ENCODE measurements at places on chromosomes 3 and 15.

GRCh38 chr3:28053759-28054158 lies 187.7 kb upstream of the CMC1 start:
- peak; percentile 33 for DNase-seq

GRCh38 chr3:98333989-98334606 lies 19.6 kb upstream of the OR5K4 start:
- DNase-seq, result no peak

DNA sequence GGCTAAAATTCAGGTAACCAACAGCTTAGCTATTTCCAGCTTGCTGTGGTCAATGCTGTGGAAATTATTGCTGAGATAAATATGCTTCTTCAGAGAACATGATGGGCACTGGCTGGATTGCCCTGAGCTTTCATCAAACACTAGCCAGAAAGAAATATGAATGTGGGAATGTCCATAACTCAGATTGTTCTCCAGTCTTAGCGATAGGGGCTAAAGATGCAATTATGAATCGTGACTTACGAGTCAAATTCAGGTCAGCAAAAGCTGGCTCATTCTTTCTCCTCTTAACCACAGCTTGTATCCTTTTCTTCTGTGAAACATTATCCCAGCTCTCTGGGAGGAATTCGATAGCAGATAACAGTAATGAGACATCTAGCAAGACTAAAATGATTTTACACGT lies 307.6 kb downstream of the RYR3 start:
- DNase-seq, result no peak

- no peak for DNase-seq
Observed at GRCh38 chr3:183328164-183328563, 75.1 kb downstream of the B3GNT5 start.

DNA sequence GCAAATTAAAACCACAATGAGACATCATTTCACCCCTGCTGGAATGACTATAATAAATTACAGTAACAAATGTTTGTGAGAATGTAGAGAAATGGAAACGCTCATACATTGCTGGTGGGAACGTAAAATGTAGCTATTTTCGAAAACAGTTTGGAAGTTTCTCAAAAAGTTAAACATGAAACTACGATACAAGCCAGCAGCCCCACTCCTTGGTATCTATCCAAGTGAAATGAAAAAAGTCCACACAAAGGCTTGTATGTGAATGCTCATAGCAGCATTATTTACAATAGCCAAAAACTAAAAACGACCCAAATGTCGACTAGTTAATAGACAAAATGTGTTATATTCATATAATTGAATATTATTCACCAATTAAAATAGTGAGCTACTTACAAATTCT lies 22.9 kb upstream of the CFAP20DC start:
- no peak for DNase-seq

DNA sequence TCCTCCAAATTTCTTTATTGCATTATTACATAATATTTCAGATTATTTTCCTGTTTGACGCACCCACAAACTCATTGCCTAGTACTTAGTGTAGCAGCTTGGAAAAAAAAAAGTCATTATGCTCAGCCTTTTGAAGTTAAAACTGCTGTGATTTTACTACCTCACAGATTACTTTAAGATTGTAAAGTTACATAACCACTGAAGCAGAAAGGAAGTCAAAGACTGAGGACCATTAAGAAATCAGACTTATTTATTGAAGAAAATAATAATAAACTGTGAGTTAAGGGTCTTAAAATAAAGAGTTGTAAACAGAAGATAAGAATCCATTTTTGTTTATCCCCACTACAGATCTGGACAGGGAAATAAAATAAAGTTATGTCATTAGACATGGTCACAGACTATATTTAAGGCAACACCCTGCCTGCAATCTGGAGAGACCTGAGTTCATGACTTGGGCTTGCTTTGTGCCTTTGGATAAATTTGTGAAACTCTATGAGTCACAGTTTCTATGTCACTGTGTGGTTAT lies 212.1 kb upstream of the ROBO2 start:
- no peak for DNase-seq

- DNase-seq, result no peak
Observed at GRCh38 chr15:58047149-58047548, 18.4 kb downstream of the ALDH1A2 start.

GRCh38 chr3:121963608-121964007 lies 58.4 kb downstream of the ILDR1 start:
- DNase-seq, result no peak

DNA sequence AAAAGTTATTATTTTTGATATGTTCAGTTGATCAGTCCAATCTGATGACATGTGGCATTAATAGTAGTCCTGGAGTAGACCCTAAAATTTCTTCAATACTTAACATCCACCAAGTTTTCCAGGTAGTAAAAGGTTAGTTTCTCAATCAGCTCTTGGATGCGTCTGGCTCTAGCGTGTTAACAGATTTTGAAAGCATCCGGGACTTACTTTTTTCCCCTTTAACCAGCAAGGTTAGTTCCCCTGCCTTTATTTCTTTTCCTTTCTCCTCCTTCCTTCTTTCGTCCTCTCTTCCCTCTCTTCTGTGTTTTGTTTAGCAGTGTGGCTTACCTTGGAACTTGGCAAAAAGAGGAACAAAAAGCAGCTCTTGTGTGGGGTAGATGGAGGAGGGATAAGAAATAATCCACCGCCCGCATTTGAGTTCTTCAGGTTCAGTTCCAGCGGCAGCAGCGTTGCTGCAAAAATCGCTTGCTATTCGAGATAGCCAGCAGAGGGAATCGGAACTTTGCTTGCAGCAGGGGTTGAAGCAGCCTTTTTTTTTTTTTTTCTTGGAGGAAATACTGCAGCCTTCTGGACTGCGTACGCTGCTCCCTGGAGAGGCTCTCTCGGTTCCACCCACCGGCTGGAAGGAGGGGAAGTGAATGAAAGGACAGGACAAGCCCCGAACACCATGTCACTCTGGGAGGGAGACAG lies at the start of gene RBMS3:
Gene RBMS3, plus strand, starts transcription at position 668 of the 690 bp plus-strand sequence.
- peak; percentile 0 for DNase-seq

GRCh38 chr3:11331101-11331500 lies 58.9 kb downstream of the ATG7 start:
- DNase-seq, result no peak

DNA sequence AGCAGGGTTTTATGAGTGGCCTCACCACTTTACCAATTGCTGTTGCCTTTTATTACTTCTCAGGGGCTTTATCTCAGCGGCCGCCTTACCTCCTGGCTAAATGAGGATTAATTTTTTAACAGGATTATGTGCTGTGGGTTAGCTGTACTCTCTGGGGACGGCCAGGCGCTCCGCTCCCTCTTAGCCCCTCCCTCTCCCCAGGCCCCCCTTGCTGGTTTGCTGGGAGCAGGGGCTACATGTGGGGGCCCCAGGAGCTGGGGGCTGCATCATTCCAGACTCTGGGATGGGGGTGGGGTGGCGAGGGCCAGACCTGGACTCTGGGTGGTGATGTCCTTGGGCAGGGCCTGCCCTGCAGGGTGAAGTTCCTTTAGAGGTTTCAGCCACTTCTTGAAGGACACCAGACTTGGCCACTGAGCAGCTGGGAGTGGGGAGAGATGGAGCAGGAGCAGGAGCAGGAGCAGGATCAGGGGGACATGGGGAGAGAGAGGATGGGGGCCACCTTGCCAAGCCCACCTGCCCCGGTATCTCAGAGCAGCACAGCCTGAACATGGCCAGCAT lies 196.1 kb downstream of the GOLGA6L6 start:
- no peak for DNase-seq

GRCh38 chr15:89364341-89364740 lies 29.7 kb upstream of the POLG start:
- no peak for DNase-seq

DNA sequence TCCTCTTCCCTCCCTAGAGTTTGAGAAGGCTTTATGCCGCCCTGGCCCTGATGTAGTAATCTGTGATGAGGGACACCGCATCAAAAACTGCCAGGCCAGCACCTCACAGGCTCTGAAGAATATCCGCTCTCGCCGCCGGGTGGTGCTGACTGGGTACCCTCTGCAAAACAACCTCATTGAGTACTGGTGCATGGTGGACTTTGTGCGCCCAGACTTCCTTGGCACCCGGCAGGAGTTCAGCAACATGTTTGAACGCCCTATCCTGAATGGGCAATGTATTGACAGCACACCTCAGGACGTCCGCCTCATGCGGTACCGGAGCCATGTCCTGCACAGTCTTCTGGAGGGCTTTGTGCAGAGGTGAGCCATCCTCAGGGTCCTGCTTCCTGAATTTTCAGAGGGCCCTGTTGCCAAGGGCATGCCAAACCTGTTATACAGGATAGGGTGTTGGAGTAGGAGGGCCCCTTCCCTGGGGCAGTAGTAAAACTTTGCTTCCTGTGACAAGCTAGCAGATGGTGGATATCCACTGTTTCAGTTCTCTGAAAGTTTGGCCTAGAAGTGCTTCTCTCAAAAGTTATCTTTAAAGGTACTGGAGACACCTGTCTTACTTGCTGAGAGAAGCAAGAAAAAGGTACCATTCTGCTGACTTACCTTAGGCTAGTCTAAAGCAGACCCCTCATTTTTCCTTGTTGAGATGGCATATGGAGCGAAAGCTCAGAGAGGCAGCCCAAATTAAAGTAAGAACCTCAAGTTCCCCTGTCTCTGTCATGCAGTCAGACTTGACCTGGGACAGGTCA lies 33.7 kb upstream of the TEX264 start:
- DNase-seq, result no peak

- DNase-seq, result peak; percentile 48
Observed at GRCh38 chr15:29103824-29104565, 165.6 kb downstream of the NSMCE3 start.

DNA sequence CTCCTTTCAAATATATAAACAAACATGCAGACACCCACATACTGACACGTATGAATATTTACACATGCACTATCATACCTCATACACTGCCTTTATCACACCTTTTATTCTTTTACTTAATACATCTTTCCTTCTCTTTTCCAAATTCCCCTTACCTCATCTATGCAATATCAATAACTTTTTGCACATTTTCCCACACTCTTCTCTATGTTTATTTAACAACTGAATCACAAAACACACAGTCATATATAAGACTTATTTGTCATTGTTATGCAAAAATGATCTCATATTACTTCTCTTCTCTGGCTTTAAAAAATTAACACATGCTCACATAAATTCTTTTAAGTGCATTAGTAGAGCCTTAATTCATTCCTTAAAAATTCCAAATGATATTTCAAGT lies 461.4 kb downstream of the DIPK2A start:
- DNase-seq, result no peak

GRCh38 chr15:57457726-57458125 lies 81.4 kb downstream of the CGNL1 start:
- no peak for DNase-seq

DNA sequence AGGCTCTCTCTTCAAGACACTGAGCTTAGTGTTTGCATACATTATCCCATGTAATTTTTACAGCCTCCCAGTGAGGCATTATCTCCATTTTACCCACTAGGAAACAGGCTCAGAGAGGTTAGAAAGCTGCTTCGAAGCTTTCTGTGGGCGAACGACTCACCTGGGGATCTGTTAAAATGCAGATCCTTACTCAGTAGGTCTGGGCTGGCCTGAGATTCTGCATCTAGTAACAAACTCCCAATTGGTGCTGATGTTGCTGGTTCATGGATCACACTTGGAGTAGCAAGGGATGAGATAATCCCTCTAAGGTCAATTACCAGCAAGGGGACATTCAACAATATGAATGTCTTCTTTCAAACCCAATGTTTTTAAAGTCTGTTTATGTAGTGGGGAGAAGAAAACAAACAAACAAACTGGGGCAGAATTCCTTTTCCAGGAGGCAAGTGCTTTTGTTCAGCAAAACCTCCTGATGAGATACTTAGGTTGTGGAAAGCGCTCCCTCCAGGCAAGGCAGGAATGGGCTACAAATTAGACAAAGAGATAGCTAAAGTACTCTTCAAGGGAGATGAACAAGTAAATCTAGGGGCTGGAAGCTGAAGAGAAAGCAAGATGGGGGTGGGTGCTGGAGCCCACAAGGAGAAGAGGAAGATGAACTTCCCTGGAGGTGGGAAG lies 311.9 kb downstream of the SHQ1 start:
- DNase-seq, result no peak

- DNase-seq, result no peak
Observed at GRCh38 chr15:73380661-73381060, 11.9 kb upstream of the HCN4 start.

DNA sequence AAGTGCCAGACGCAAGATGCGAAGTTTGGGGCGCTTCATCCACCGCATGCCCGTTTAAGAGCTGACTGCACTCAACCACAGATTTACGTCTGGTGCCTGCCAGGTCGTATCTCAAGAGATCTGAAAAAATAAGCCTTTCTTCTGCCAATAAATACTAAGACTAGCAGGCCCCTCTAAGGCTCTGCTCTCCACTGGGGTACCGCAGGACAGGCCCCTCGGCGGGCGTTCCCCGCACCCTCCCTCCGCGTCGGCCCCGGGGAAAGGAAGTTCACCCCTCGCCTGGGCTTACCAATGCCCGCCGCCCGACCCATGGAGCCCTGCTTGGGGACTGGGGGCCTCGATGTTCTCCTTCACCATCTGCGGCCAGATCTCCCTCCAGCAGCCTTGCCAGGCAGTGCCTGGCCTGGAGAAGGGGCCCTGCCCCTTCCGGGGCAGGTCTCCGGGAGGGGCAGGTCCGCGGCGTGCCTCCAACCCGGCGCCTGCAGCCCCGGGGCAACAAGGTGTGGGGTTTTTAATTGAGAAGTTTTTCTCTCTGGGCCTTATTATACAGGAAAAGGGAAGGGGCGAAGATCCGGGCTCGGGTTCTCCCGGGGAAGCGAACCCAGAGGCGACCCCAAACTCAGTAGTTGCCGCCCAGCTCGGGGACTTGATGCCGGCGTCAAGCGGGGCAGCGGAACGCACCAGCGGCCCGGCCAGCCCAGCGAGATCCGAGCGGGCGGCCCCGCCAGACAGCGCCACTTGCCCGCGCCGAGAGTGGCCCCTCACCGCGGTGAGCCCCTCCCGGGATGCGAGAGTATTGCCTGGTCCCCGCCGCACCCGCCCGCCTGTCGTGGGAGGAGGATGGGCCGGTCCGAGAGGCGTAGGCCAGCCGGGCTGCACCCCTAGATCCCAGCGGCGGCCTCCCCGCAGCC lies 735 bp downstream of the GOLGA8B start:
- DNase-seq, result no peak

GRCh38 chr3:107263269-107264021 lies 113.8 kb upstream of the CCDC54 start:
- no peak for DNase-seq

- no peak for DNase-seq
Observed at GRCh38 chr3:36744763-36745162, 19.6 kb downstream of the DCLK3 start.

DNA sequence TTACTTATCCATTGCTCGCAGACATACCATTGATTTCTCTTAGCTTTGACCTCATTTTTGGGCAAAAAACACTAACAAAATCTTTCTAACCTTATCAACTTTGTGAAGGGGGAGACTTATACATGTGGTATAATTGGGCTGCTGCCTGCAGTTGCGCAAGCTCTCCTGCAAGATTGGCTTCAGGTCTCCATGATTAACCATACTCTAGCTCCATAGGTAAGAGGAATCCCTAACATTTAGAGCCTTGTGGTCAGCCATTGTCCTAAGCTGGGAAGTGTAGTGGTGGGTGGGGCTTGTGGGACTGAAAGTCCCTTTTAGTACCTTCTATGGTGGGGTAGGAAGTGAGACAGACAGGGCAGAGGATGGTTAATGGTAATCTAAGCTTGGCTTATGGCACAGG lies 179.6 kb upstream of the THRB start:
- no peak for DNase-seq

GRCh38 chr15:79724312-79724711 lies 172.5 kb downstream of the MTHFS start:
- DNase-seq, result no peak
